ENCODE measurements at places on chromosomes 7 and 10. TPM values are rescaled to one million over a fixed set of nuclear protein-coding genes. Genes with fewer than 3 reads are reported as not detected.

GRCh38 chr7:94324380-94325121 lies 70.1 kb upstream of the COL1A2 start:
- DNase-seq: no peak

GRCh38 chr10:19815036-19815730 lies 1.0 kb upstream of the PLXDC2 start:
- no peak for DNase-seq

DNA sequence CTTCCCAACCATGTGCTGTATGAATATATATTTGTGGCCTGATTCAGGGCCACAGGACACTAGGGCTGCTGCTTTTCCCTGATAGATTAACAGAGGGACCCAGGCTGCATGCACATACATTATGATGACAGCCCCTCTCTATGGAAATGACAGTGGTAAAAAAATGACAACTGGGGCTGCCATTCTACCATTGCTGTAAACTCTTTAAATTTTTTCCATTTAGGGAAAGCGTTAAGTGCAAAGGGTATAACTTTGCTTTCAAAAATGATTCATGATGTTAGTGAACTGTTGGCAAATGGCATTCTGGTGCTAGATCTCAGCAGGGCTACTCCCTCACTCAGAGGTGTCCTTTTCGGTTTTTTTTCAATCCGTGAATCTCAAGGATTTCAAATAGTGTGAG lies 4.2 kb downstream of the CTBP2 start:
- DNase-seq: no peak

GRCh38 chr10:19904202-19904661 lies 88.0 kb downstream of the PLXDC2 start:
- DNase-seq: no peak

DNA sequence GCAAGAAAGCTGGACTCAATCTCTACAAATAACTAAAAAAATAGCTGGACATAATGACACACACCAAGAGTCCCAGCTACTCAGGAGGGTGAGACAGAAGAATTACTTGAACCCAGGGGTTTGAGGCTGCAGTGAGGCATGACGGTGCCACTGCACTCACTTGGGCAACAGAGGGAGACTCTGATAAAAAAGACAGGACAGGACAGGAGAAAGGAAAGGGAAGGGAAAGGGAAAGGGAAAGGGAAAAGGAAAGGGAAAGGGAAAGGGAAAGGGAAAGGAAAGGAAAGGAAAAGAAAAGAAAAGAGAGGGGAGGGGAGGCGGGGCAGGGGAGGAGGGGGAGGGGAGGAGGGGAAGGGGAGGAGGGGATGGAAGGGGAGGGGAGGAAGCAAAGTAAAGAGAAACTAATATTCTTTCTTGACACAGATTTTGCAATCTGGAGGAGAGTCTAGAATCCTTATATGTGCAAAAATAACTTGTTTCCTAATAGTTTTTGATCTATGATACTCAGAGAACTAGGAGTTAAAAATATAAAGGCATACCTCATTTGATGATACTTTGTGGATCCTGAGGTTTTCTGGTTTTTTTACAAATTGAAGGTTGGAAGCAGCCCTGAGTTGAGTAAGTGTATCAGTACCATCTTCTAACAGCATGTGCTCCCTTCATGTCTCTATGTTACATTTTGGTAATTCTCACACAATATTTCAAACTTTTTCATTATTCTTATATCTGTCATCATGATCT lies 8.0 kb downstream of the SAR1A start:
- DNase-seq: no peak

ADCYAP1R1 gene
- polyA plus RNA-seq: not detected

CCNJ gene
- polyA plus RNA-seq: 1.7 TPM

- DNase-seq: no peak
These were observed 152.6 kb downstream of the POU6F2 start for GRCh38 chr7:39130274-39130673.

AMZ1 gene
- polyA plus RNA-seq: 1.4 TPM

TAS2R41 gene
- polyA plus RNA-seq: not detected

LAMB4 gene
- not detected for polyA plus RNA-seq

DNA sequence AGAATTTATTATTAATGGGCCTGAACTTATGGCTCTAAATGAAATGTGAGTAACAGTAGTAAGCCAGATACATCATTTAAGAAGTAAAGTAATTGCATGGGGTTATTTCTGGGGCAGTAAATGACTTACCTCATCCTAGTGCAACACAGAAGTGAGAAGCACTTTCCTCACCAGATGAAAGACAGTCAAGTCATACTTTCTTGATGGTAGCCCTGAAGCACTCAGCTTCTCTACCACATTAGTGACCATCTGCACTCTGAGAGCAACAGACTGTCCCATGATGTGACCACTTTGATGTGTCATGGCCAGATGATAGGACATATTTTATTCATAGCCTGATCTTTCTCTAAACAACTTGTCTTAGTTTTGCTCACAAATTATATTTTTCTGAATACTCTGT lies 369.5 kb upstream of the PHF14 start:
- no peak for DNase-seq

DNA sequence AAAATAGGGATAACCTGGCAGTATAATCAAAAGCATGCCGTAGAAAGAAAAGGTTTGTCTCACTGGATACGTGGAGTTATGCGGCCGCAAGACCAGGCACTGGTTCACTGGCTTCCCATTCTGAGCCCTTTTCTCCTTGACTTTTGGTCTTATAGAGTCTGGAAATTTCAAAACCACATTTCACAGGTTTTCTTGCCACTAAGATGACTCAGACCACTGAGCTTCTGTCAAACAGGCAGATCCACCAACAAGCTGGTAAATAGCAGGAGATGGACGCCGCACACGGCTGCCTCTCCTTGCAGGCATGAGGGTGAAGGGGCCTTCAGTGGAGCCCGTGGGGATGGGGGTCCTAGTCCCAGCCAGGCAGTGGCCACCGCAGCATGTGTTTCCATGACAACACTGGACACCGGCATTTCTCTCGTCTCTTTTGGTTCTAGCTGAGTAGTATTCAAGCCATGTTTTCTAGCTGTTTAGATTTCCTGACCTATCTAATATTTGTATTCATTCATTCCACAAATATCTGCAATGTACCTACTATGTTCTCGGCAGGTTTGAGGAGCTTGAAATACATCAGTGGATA lies 55.5 kb downstream of the KLF6 start:
- DNase-seq: no peak

GRCh38 chr10:132066812-132067211 lies 1.1 kb downstream of the JAKMIP3 start:
- no peak for DNase-seq

- no peak for DNase-seq
These were observed 22.3 kb upstream of the AGR3 start for GRCh38 chr7:16904076-16904475.

GRCh38 chr7:91324663-91325062 lies 60.4 kb downstream of the FZD1 start:
- no peak for DNase-seq

DNA sequence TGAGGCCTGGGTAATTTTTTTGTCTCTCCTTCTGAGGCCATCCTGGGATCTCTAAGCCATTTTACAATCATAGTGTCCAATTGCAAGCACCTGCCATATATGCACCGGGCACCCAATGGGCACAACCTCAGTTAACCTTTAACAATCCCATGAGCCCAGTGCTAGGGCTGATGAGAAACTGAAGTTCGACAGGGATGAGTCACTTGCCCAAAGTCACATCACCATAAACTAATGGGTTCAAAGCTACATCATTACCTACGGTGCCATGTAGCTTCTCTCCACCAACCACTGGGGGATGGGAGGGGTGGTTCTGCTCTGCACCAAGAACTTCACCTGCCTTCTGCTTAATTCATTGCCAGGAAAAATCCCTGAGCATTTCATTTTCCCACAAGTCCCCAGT lies 95.8 kb upstream of the ZNF716 start:
- no peak for DNase-seq

OR2A5 gene
- not detected for polyA plus RNA-seq

- DNase-seq: no peak
These were observed 3.1 kb downstream of the CNPY4 start for GRCh38 chr7:100122568-100122967.

AFAP1L2 gene
- polyA plus RNA-seq: 2.6 TPM

UCMA gene
- polyA plus RNA-seq: not detected

GRCh38 chr10:122232769-122233168 lies 38.3 kb upstream of the BTBD16 start:
- DNase-seq: no peak

PARD3 gene
- polyA plus RNA-seq: not detected

DNA sequence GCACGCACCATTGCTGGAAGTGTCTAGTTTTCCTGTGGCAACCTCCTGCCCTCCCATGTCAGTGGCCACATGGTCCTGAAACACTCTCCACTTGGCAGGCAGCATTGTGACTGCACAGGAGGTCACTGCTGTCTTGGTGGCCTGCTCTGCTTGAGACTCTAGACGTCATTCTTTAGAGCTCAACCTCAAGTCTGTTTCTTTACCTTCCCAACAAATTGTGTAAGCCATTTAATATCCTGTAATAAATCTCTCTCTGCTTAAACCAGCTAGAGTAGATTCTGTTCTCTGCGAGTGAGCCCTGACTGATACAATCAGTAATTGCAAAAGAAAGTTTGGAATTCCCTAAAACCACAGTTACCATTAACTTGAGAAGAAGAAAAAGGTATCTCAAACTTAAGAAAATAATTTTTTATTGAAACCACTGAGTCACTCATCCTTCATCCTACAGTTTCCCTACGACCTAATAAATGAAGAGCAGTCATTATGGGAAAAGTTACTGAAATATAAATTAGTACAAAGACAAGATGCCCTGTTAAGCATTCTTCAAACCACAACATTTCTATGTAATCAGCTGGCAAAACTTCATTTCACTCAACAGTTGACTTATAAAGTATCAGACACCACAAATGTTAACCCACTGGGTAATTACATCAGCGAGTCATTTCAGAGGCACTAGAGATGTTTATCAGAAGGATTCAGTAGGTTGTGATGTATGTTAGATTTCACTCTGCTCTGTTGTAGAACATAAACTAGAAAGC lies 18.0 kb downstream of the SLC25A13 start:
- peak; percentile 23 for DNase-seq

DNA sequence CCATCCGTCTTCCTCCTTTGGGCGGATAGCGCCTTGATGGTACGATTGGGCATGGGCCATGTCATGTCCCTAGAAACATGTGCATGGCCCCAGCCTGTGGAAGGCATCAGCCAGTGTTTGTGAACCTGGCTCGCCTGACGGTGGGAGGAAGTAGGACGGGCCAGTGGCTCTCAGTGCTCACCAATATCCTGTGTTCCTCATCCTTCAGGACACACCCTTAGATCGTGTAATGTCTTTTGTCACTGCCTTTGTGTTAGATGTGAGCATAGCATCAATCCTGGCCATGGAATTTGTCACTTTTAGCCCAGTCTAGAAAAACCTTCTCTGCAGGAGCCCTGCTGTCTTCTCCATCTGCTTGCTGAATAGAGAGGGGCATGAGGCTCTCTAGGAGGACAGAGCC lies 77.6 kb downstream of the PFKFB3 start:
- DNase-seq: no peak

DNA sequence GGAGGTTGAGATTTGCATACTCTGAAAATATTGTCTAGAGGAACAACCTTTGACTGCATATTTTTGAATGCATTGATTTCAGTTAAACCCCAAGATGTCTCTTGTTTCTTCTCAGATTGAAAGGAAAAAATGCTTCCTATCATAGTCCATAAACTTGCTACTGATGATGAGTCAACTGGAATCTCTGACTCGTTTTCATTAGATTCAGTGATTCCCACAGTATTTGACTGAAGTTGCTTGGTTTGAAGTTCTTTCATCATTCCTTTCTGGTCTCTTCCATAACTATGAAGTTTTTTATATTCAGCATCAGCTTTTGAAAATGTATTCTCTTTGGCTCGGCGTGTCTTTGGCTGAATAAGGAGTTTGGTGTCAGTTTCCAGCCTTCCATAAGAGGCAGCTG lies 10.7 kb downstream of the PEX1 start:
- no peak for DNase-seq

- DNase-seq: no peak
These were observed 63.8 kb upstream of the NRBF2 start for GRCh38 chr10:63069318-63069717.

GRCh38 chr7:24902276-24902675 lies 77.7 kb downstream of the OSBPL3 start:
- no peak for DNase-seq
